Femur (tissue), 1 donor: ENCODE measurements at places on chromosomes 6 and 20.

DNA sequence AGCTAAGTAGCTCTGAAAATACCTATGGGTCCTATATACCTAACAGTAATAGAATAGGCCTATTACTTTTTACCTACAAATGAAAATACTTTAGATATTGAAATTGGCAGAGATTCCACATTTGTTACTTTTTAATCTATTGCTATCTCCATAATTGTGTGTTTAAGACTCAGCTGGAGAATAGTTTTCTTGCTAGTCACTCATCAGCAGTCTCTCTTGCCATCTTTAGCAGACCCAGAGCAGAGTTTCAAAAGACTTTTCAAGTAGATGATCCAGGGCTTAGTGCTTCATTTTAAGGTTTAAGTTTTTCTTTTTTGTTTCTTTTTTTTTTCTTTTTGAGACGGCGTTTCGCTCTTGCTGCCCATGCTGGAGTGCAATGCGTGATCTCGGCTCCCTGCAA lies 12.9 kb downstream of the ANKS1A start:
- DNase-seq = no peak

GRCh38 chr6:47230579-47230978 lies 79.1 kb downstream of the TNFRSF21 start:
- DNase-seq = no peak

DNA sequence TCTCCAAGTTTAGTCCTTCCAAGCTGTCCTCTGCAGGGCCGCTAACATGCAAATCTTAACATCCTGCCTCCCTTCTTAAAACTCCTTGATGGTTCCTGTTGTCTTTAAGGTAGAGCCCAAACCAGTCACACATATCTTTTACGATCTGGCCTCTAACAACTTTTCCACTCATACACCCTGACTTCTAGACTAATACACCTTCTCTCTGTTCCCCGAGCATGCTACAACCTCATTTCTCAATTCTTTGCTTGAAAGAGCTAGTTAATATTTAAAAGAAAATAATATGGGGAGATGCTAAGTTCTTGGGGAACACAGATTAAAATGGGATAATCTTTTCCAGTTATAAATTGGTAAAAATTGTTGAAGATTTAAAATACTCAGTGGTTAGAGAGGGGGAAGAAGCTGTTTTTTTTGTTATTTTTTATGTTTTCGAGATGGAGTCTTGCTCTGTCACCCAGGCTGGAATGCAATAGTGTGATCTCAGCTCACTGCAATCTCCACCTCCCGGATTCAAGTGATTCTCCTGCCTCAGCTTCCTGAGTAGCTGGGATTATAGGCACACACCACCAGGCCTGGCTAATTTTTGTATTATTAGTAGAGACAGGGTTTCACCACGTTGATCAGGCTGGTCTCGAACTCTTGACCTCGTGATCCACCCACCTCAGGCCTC lies 250.7 kb downstream of the MAFB start:
- DNase-seq = no peak

DNA sequence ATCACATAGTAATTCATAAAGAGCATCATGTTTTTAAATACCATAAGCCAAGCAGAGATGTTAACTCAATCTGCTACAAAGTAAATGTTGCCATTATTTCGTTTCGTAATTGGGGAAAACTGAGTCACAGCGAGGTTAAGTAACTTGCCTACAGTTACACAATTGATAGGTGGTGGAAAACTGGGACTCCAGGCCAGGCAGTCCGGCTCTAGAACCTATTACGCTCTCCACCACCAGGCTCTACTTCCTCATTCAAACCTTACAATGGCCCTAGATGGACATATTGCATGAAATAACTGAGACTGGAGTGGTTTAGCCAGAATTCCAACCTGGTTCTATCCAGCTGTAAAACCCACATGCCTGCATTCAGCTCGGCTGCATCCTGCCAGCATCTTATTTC lies 58.2 kb downstream of the LINC00237 start:
- no peak for DNase-seq

DNA sequence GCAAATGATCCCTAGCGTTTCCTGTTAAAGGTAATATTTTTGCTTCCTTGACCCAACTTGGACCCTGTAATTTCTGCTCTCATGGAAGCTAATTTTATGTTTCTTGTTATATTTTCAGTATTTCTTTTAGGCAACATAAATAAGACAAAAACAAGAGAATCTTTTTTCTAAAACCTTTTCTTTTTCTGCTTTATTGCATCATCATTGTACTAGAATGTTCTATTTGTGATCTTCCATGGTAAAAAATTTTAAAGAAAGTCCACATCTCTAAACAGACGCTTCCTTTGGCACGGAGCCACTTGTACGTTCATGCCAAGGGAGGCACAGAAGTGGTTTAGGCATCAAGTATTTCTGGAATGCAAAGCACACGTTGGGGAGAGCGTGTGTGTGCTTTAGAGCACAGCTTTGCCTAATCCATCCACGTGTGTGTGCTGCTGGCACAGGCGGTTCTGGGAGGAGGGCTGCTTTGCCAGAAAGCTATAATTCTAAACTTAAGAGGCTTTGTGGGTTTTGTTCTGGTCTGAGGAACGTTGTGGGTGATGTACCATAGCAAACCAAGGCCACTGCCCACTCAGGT lies 98.3 kb downstream of the SASH1 start:
- peak; percentile 86 for DNase-seq

- no peak for DNase-seq
These were observed 8.4 kb upstream of the RIN2 start for GRCh38 chr20:19749618-19750071.

GRCh38 chr6:128478230-128479047 lies 42.0 kb downstream of the PTPRK start:
- no peak for DNase-seq

DNA sequence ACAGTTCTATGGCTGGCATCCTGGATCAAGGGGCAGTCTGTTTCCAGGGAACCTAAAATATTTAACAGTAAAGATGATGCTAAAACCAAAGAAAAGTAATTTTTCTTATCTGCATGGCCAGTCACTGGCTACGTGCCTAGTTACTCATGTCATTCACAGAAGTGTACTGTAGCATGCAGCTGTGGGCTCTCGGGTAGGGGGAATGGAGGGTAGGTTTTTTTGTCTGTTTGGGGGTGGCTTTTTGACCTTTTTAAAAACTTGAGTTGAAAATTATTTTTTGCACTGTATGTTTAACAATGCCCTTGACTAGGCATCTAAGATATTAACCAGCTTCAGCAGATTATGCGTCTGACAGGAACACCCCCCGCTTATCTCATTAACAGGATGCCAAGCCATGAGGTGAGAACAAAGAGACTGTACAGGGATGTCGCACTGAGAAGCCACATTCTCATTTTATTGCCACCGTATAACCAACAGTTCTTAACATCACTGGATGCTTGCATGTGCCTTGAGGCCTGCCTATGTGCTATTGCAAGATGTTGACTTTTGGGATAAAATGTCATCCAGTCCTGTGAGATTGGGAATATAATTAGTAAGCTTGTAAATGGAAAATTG lies 30.3 kb upstream of the MAPK13 start:
- no peak for DNase-seq

- DNase-seq = no peak
These were observed 36.7 kb upstream of the FAM135A start for GRCh38 chr6:70376628-70377027.

- no peak for DNase-seq
These were observed 476 bp upstream of the CLIC5 start for GRCh38 chr6:46016063-46016608.
